ENCODE measurements at places on chromosomes 1 and 21.
A peak's percentile ranks its signal among the peaks of the same experiment; 100 is the strongest.

DNA sequence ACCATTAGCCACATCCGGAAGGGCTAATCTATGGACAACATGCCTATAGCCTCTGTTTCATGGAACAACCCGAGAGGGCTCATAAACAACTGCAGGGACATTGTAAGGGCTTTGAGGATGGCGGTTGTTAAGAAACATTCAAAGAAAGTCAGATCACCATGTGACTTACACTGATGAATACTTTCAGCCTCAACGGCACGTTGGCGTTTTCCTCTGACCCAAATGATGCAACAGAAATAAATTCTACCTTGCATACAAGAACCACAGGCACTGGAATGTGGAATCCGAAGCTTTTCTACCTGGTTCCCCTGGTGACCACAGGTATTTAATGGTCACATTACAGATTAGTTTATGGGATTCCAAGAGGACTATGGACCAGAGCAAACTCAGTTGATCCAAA is 107.0 kb downstream of the CLIC6 start:
- DNase-seq: no peak
- H3K36me3 ChIP-seq: no peaks in the 10 kb centered on the region
- no peaks in the 10 kb centered on the region for H3K27me3 ChIP-seq
- H3K4me3 ChIP-seq: no peak overlapping the region
- no peaks in the 10 kb centered on the region for H3K4me1 ChIP-seq

- H3K36me3 ChIP-seq: peaks cover 75% of the 10 kb centered on the region
- no peaks in the 10 kb centered on the region for H3K27me3 ChIP-seq
- no peaks in the 10 kb centered on the region for H3K4me1 ChIP-seq
Measured at GRCh38 chr1:119966681-119967080, 70.4 kb upstream of the ADAM30 start.

- no peak for DNase-seq
- H3K27me3 ChIP-seq: no peaks in the 10 kb centered on the region
- peaks cover 58% of the 10 kb centered on the region for H3K36me3 ChIP-seq
- no peak overlapping the region for H3K27ac ChIP-seq
- H3K4me1 ChIP-seq: no peaks in the 10 kb centered on the region
Measured at GRCh38 chr1:234393190-234393589, 19.9 kb downstream of the COA6 start.

- peaks cover 16% of the 10 kb centered on the region for H3K4me1 ChIP-seq
- H3K27me3 ChIP-seq: no peaks in the 10 kb centered on the region
- no peak overlapping the region for H3K4me3 ChIP-seq
- no peaks in the 10 kb centered on the region for H3K36me3 ChIP-seq
Measured at GRCh38 chr1:97923811-97924210, 3.0 kb upstream of the DPYD start.

DNA sequence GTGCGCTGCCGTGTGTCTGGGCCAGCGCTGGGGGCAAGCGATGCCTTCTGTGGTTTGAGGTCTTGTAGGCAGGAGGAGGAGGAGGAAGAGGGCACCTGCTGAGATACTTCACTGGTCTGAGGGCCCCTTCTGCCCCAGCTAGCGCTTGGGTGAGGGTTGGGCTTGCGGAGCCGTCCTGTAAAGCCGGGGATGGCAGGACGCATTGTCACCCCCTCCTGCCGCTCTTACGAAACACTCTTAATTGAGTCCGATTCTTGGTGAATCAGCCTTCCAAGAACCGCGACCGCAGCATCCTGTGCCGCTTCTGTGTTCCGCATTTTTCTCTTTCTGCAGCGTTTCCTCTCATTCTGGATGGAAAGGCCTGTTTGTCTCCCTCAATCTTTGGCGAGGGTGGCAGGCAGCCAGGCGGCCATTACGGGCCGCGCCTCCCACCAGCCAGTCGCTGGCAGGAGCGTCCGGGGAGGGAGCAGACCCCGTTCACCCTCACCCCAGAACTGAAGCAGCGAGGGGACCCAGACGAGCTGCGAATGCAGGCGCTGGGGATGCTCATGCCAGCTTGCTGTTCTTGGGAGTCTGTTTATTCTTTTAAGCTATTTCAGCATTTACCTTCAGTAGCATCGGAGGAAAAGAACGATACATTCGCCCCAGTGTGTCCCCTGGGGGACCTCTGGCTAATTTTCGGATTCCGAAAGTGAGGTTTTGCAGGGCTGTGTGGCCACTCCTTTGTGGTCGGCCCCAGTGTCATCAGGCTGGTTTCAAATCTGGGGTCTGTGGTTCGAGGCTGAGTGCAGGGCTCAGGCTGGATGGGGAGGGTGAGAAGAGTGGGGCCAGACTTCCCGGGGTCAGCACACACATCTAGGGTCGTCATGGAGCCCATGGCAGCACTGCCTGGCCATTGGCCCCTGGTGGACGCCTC is 62.7 kb downstream of the SKI start:
- H3K27ac ChIP-seq: peak overlapping the region; percentile 83
- H3K36me3 ChIP-seq: no peaks in the 10 kb centered on the region
- H3K4me3 ChIP-seq: peak overlapping the region; percentile 51
- no peaks in the 10 kb centered on the region for H3K27me3 ChIP-seq
- H3K4me1 ChIP-seq: peaks cover 43% of the 10 kb centered on the region
- DNase-seq: peak; percentile 90

DNA sequence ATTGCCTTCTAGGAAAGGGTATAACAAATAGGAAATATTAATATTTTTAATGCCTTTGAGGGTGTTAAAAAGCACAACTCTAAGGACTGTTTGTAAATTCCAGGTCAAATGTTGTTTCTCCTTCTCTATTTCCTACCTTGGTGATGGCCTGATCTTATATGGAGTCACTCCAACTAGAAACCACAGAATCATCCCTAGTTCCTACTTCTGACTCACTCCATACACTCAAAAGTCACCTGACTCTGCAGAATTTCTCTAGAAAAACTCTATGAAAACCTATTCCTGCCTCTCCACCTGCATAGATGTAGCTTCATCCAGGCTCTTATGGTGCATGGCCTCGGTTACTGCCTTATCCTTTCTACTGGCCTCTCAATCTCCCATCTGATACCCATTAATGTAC is 14.5 kb downstream of the RGS4 start:
- H3K36me3 ChIP-seq: no peaks in the 10 kb centered on the region
- H3K27me3 ChIP-seq: no peaks in the 10 kb centered on the region
- no peak overlapping the region for H3K27ac ChIP-seq
- no peaks in the 10 kb centered on the region for H3K4me1 ChIP-seq
- no peak overlapping the region for H3K4me3 ChIP-seq

GRCh38 chr1:44032170-44032790 is 1.0 kb upstream of the SLC6A9 start:
- no peak overlapping the region for H3K4me3 ChIP-seq
- H3K27me3 ChIP-seq: peaks cover 18% of the 10 kb centered on the region
- no peak overlapping the region for H3K27ac ChIP-seq
- H3K36me3 ChIP-seq: no peaks in the 10 kb centered on the region

DNA sequence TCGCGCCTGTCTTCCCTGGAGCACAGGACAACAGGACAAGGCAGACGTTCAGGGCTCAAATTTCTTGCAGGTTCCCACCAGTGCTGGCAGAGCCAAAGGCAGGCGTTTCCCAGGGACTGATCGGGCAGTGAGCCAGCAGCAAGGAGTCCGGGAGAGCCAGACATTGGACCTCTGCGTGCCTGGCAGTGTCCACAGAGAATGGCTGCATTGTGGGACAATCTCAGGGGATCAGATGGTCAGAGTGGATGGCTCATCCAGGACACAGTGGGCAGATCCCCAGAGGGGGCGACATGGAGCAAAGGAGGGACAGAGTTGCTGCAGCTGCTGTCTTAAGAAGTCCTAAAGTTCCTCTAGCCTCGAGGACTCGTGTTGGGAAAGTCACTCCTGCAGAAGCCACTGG is 4.6 kb downstream of the TMEM63A start:
- H3K27ac ChIP-seq: no peak overlapping the region
- peak; percentile 38 for DNase-seq
- H3K4me1 ChIP-seq: peaks cover 37% of the 10 kb centered on the region
- H3K4me3 ChIP-seq: no peak overlapping the region
- H3K27me3 ChIP-seq: peaks cover 2% of the 10 kb centered on the region

- H3K4me1 ChIP-seq: no peaks in the 10 kb centered on the region
- no peak overlapping the region for H3K27ac ChIP-seq
- no peaks in the 10 kb centered on the region for H3K36me3 ChIP-seq
Measured at GRCh38 chr1:154304664-154305337, 16.1 kb upstream of the AQP10 start.

DNA sequence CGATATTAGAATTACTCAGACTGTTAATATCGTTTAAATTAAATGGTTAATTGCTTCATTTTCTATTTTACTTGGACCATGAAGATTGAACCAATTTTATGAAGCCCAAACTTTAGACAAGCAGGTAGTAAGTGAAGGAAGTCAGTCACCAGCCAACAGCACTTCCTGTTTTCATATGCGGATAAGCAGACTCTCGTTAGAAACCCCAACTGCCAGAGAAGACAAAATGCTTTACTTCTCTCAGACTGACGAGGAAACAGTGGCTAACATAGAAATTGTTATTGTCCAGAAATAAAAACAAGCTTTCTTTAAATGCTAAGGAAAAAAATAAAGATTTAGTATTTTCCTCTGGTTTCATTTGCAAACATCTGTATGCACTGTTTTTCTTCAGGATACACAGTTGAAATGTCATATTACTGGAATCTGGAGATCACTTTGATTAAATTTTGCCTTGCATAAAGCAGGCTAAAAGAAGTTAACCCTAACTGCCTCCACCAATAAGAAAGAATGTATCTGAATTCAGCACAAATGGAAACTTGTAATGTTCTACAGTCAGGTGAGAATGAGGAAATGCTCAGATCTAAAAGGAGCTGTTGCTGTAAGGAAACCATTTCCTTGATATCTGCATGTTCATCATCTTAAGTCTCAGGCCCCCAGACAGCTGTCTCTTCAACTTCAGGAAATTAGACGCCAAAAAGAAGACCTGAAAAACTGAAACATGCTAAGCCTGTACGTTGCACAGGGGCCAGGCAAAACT is 129.8 kb upstream of the SAMSN1 start:
- H3K27me3 ChIP-seq: no peaks in the 10 kb centered on the region
- DNase-seq: peak; percentile 68
- no peaks in the 10 kb centered on the region for H3K36me3 ChIP-seq
- H3K27ac ChIP-seq: peak overlapping the region; percentile 96

DNA sequence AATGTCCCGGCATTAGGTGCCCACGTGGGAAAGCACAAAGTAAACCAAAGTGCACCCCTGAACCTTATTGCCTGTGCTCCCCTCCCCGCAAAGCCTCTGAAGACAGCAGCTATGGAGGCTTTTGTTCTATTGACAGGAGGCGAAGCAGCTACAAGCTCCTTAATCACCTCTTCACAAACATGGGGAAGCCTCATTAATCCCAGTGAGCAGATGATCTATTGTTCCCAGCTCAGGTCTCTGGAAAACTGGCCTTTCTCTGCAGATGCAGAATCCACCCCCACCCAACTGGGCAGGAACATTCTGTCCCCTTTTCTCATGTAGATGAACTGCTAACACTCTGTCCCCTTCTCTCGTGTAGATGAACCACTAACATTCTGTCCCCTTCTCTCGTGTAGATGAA is 190.5 kb upstream of the CSF3R start:
- DNase-seq: no peak
- H3K27me3 ChIP-seq: peaks cover 14% of the 10 kb centered on the region
- no peak overlapping the region for H3K27ac ChIP-seq
- no peaks in the 10 kb centered on the region for H3K4me1 ChIP-seq
- H3K36me3 ChIP-seq: no peaks in the 10 kb centered on the region

GRCh38 chr1:19344372-19344810 is 32.3 kb downstream of the SLC66A1 start:
- DNase-seq: peak; percentile 51
- H3K4me1 ChIP-seq: no peaks in the 10 kb centered on the region
- peaks cover 66% of the 10 kb centered on the region for H3K36me3 ChIP-seq
- no peak overlapping the region for H3K4me3 ChIP-seq
- no peak overlapping the region for H3K27ac ChIP-seq

- H3K4me1 ChIP-seq: no peaks in the 10 kb centered on the region
- no peak for DNase-seq
- H3K27ac ChIP-seq: no peak overlapping the region
- H3K4me3 ChIP-seq: no peak overlapping the region
- H3K36me3 ChIP-seq: no peaks in the 10 kb centered on the region
Measured at GRCh38 chr21:35868005-35868868, 192.1 kb downstream of the SETD4 start.

- no peaks in the 10 kb centered on the region for H3K36me3 ChIP-seq
- no peaks in the 10 kb centered on the region for H3K4me1 ChIP-seq
- H3K4me3 ChIP-seq: no peak within 1 kb of the TSS
- peaks cover 6% of the 10 kb centered on the region for H3K27me3 ChIP-seq
Measured at GRCh38 chr1:78045926-78046778, at the start of gene GIPC2. TSS of gene GIPC2 (plus strand) at chr1:78045966. CDS start at chr1:78046095, 129 bp downstream.

DNA sequence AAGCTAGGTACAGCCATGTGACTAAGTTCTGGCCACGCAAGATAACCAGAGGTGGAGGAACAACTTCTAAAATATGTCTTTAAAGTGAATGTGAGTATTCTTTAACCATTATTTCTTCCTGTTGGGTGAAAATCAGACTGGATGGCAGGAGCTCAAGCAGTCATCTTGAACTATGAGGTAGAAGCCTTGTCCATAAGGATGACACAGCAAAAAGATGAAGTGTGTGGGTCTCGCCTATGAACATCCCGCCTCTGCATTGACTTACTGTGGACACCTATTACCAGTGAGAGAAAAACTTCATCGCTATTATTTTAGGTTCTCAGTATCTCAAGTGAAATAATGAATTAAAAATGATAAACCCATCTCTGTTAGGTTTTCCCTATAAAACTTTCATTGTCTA is 365.3 kb downstream of the USH2A start:
- H3K4me1 ChIP-seq: no peaks in the 10 kb centered on the region
- H3K27ac ChIP-seq: no peak overlapping the region
- DNase-seq: no peak

DNA sequence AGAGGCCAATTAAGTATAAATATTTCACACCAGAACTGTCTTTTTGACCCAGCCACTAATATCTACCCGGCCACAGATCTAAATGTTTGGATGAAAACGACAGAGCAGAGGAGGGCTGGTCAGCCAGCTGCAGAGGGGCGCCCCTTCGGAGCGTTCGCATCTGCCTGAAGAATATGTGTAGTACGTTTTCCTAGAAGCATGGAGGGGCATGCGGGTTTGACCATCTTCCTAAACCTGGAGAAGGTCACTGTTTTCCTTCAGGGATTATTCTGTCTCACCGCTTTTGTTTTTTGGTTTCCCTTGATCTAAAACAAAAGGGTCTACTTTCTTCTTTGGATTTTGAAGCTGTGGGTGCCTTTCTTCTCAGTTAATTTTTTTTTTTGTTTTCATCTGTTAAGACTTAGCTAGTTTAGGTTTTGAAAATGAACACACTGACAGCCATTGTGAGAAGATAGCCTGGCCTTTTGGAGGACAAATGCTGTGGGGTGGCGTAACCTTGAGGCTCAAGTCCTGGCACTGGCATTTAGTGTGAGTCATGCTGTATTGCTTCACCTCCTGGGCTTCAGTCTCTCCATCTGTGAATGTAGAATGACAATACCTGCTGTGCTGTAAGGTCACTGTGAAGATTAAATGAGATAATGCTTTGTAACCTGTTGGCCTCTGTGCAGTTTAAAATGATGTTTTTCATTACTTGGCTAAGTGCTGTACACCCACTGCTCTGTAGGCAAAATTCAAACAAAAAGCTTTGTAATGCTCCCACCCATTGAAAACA is 74.1 kb upstream of the IRF2BP2 start:
- no peak for DNase-seq
- H3K4me1 ChIP-seq: no peaks in the 10 kb centered on the region
- no peaks in the 10 kb centered on the region for H3K36me3 ChIP-seq

GRCh38 chr1:112262316-112262715 is 133.7 kb upstream of the CTTNBP2NL start:
- H3K4me1 ChIP-seq: no peaks in the 10 kb centered on the region
- H3K4me3 ChIP-seq: no peak overlapping the region
- H3K27me3 ChIP-seq: peaks cover 31% of the 10 kb centered on the region
- DNase-seq: no peak
- no peaks in the 10 kb centered on the region for H3K36me3 ChIP-seq
